Thymus (tissue), 14 donors: ENCODE measurements at places on chromosomes 2 and 18.

GRCh38 chr2:150292807-150293206 lies 194.7 kb downstream of the RND3 start:
- DNase-seq: no peak

- no peak for DNase-seq
These were observed 117.6 kb upstream of the EML6 start for GRCh38 chr2:54605836-54606235.

DNA sequence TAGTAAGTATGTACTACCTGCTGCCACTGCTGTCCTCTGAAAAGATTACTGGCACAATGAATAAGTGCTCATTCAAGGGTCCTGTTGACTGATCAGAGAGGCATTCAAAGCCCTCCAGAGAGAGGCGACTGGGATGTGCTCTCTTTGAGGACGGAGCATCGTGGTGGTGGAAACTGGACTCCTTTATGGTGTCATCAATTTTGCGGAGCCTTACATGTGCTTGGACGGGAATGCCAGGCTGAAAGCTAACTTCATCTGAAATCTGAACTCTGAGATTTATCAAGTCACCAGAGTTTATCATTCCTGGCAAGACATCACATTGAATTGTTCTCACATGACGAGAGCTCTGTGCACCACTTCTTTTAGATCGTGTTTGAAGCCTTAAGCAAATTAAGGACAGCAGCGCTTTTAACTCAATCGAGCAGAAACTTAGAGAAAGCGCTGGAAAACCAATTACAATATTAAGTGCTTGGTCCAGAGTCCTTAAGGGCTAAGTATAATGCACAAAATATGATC lies 138.3 kb downstream of the NCK2 start:
- DNase-seq: no peak

DNA sequence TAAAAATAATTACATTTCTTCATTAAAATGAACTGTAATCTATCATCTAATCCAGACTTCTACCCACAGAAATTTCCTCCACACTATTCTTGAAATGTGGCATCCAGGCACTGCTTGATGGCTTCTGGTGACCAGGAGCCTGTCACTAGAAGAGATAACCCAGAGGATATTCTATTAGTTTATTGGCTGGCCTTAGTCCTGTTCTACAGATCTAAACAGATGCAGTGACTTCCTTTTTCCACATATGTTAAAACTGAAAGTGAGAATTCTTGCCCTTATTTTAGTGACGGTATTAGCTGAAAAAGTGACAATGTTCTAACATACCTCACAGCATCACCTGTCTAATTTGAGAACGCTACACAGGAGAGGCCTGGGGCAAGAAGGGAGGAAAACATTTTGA lies 775.4 kb downstream of the TSN start:
- no peak for DNase-seq

DNA sequence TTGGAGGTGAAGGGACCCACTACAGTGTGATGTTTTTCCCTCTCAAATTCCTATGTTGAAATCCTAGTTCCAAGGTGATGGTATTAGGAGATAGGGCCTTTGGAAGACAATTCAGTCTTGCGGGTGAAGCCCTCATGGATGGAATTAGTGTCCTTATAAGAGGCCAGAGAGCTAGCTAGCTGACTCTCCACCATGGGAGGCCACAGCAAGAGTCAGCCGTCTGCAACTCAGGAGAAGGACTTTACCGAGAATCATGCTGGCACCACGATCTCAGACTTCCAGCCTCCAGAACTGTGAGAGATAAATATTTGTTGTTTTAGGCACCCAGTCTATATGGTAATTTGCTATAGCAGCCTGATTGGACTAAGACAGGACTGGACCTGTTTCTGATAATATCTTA lies 461.4 kb downstream of the TSN start:
- no peak for DNase-seq

DNA sequence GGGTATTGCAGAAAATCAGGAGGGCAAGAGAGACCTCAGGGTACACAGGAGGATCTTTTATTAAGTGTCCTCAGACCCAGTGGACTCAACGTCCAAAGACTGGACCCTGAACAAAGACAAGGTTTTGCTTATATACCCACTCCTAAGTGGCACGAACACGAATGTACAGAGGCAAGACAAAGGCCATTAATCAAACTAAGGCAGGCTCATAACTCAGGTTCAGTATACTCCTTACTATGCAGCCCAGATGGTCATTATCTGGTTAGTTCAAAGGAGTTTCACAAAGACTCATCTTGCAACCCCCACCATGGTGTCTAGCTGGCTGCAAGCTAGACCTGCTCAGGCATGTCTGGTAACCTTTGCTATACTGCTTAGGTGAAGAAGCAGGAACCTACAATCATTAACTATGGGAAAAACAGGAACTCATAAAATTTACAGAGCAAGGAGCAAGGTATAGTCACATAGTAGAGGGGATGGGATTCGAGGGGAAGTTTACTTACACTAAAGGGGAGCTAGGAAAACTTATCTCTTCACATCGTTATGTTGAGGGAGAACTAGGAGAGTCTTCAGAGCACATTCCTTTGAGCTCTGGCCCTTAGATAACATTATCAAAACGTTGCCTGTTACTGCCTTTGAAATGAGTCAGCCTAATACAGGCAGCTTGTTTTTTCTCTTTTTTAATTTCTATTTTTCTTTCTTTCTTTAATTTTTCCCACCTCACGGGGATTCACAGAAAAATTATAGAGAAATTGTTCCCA lies 33.9 kb downstream of the SLC4A3 start:
- DNase-seq: no peak

- DNase-seq: no peak
These were observed 56.6 kb upstream of the SETBP1 start for GRCh38 chr18:44624052-44624451.

- DNase-seq: no peak
These were observed 1080.8 kb upstream of the PIK3C3 start for GRCh38 chr18:40874233-40874632.

DNA sequence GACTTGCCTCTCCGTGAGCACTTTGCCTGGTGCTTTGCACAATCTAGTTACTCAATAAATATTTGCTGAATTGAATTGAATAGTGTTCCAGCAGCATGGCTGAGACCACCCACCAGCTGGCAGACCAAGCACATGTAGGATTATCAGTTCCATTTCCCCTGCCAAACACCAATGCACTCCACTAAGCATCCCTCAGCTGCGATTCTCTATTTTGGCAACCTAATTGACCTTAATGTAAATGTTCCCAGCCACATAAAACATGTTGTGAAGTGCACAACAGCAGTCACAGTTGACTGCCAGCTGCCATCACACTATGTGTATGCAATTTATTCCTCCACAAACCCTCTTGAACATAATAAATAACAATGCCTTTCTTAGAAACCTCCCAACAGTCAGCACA lies 1879.4 kb upstream of the PIK3C3 start:
- no peak for DNase-seq

DNA sequence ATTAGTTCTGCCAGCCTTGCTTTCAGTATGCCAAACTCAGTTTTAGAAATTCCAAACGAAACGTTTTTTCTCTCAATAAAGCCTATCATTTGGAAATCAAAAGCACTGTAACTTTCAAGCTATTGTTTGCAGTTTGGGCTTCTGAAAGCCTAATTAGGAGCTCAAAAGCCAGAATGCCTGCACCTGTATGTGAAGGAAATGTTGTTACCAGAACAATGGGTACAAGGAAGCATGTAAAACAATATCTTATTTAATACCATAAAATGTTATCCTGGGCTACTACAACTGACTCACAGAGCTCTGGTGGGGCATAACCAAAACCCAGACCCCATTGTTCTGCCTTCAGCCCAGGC lies 12.6 kb upstream of the GULP1 start:
- no peak for DNase-seq

DNA sequence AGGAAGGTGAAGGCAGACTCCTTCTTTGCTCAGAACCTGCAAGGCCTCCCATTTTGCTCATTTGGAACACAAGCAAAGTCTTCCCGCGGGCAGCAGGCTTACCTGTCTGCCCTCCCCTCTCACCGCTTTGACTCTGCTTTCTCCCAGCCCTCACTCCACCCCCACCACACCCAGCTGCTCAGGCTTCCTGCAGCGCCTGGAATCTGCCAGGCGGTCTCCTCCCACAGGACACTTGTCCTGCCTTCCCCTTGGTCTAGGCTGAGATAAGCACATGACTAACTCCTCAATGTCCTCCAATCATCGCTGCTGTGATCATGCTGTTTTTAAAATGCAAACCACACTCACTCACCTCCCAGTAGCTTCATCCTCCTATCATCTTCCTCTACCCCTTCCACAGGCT lies 430.0 kb downstream of the ZNF516 start:
- no peak for DNase-seq

DNA sequence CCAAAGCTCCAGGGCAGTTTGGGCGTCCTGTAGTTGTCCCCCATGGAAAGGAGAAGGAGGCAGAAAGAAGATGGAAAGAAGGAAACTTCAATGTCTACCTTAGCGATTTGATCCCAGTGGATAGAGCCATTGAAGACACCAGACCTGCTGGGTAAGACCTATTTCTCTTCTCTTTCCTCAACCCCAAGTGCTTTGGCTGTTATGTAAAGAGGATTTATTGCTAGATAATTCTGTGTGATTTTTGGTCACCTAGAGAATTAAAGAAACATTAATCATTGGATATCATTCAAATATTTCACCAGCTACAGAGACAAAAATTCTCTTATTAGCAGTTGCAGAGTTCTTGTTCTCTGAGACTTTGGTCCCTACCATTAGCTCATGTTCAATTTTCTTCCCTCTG lies 1.9 kb downstream of the GALNT5 start:
- DNase-seq: no peak

DNA sequence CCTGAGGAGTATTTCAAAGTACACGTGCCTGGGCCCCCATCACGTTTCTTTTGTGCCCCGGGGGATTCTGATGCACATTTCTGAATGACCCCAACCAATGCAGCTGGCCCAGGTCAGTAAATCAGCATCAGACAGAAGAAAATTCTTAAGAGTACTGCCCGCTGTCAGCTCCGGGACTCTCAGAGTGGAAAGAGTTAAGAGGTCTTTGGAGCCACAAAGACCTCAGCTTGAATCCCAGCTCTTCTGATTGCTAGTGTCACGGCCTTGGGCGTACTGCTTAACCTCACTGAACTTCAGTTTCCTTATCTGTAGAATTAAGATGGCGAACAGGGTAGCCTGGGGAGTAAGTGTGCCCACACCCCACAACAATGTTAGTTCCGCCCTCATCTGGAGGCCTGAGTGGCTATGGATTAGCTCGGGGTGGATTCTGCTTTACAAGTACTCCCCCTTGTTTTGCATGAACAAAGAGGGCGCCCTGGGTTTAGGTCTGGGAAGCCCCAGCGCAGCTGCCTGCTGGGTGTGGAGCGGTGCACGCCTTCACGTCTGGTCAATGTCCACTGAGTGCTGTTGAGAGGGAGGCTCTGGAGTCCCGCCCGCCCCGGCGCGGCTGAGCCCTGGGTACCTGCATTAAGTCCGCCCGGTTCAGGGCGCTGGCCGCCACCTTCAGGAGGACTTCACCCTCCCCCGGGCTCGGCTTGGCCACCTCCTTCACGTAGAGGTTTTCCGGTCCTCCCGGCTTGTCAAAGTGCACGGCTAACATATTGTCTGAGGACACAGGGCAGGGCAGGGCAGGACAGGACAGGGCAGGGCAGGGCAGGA lies 858 bp downstream of the TP53I3 start:
- DNase-seq: peak; percentile 56

DNA sequence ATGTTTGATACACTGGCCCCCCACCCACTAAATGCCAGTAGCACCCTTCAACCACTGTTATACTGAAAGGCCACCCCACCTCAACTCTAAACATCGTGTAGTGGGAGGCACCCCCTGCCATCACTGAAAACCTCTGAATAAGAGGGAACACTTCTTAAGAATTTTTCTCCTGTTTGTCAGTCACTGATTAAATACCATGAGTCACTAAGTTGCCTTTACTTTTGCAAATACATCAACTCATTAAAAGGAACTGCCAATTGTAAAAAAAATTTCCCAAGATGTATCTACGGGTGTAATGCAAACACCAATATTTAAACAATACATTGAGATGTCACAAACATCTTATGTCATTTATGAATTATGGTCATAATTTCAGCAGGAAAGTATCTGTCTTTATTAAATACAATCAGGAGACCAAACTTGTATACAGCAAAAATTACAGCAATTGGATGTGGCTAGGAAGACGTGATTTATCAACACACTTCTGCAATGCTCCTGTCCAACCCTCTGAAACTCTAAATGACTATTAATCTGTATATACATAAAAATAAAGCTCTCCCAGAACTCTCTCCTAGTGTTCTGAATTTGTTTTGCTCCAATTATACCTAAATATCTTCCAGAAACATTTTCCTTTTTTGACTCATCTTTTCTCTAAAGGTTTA lies 144.1 kb upstream of the STK17B start:
- no peak for DNase-seq

GRCh38 chr18:22604390-22604985 lies 186.8 kb upstream of the CTAGE1 start:
- DNase-seq: no peak

DNA sequence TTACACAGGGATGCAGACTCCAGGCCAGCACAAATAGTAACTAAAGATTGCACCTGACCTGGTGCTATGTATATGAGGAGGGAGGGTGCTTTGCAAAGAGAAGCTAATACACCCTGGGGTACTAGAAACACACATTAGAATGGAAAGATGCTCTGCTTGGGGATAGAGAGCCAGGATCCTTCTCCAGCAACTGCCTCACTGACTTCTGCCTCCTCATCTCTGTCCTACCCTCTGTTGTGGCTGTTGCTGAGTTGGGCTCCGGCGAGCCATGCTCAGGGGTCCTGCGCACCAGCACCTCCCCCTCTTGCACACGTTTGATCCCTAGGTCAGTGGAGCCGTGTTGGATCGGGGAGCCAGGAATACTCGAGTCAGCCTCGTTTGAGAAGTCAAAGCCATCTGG lies 23.7 kb upstream of the ORC2 start:
- DNase-seq: no peak

GRCh38 chr2:44943693-44944101 lies 2.2 kb downstream of the SIX3 start:
- no peak for DNase-seq

- no peak for DNase-seq
These were observed 116.0 kb downstream of the LTBP1 start for GRCh38 chr2:33062665-33063250.

DNA sequence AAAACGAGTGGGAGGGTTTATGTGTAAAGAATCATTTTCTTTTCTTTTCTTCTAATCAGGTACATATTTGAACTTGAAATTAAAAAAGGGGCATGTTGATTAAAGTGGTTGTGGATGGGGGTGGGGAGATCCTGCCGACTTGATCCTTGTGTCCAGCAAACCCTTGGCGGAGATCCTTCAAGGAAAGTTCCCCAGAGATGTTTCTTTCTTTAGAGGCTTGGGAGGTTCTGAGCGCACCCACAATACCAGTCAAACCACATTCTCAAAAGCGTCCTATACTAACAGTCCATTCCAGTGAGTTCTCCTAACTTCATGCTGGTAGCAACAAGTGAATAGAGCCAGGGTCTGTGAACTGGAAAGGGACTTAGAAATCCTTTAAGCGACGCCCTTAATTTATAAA lies 49.2 kb downstream of the MYCN start:
- DNase-seq: no peak
